NCI-H510A treated with DMSO at 0.1 percent for 48 hours (cell line): ENCODE measurements at places on chromosomes 16 and 17.
A peak's percentile ranks its signal among the peaks of the same experiment; 100 is the strongest.

DNA sequence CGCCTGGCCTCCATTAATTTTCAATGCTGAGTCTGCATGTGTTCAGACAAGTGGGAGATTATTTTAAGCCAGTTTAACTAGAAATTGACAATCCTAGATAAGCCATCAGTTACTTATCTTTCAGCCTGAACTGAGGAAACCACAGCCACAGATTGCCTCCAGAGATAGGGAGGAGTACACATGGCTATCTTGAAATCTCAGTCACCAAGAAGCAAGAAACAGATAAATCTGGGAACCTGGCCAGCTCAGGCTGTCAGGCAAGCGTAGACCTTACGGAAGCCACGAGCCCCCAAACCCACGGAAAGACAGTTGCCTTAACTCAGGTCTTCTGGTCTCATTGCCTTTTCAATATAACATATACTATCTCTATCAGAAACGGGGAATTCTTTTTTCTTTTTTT is 2.0 kb upstream of the GLG1 start:
- DNase-seq, result no peak

DNA sequence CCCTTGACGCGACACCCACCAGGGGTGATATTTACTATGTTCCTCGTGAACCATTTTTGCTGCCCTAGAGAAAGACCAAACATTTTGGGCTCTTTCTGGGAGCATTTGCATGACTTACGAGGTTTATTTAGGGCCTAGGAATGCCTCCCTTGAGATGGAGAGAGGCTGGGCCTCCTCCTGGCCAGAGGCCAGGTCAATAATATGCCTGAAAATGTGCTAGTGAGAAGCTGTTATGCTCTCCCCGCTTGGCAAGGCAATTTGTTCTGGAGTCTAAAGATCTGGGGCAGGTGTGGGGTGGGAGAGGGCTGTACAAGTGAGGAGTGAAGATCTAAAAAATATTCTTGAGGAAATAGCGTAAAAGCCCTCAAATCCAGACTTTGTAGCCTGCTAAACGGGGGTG is 587.3 kb upstream of the CDH5 start:
- DNase-seq, result no peak

DNA sequence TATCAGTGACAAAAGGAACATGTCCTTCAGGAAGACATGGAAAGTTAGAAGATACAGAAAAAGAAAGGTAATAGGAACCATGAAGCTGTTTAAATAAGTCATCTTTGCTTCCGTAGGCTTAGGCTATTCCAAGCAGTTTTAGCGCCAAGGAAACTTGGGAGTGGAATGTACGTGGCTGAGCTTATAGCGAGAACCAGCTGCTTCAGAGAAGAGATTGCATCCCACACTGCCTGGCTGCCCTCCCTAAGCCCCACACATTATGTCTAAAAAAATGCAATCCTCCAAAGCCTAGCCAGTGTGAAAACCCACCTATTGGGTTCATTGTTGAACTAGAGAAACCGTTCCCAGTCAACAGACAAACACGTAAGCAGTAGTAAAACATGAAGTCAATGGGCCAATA is 149.9 kb downstream of the SLC39A11 start:
- DNase-seq, result no peak

DNA sequence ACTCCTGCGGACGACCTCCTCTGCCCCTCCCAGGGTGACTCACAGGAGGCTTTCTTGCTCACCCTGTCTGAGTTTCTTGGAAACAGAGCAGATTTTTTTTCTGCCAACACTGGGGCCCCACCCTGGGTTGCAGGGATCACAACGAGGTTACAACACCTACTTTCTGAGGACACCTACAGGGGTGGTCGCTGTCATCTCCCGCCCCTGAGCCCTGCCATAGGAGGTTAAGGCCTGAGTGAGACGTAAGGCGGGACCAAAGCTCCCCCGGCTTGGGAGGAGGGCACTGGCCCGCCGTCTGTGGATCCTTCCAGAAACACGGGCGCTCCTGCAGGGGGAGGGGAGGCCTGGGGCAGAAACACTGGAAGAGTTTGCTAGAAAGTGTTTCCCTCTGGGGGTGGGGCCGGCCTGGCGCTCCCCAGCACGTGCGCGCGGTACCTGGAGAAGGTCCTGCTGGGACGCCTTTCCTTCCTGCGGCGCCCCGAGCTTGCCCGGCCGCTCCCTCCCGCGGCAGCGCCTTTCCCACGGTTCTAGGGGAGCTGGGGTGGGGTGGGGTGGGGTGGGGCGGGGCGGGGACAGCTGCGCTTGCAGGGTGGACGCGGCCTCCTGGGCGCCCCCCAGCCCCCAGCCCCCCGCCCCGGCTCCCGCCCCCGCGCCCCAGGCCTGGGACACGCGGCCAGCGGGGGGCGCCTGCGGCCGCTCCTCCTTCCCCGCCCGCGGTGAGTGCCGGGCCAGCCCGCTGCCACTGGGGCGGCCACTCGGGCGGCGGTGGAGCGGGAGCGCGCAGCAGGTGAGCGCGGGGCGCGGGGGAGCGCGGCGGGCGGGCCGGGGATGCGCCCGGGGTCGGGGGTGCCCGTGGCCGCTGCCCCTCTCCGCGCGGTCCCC is 20.7 kb upstream of the ADCY7 start:
- peak; percentile 15 for DNase-seq

DNA sequence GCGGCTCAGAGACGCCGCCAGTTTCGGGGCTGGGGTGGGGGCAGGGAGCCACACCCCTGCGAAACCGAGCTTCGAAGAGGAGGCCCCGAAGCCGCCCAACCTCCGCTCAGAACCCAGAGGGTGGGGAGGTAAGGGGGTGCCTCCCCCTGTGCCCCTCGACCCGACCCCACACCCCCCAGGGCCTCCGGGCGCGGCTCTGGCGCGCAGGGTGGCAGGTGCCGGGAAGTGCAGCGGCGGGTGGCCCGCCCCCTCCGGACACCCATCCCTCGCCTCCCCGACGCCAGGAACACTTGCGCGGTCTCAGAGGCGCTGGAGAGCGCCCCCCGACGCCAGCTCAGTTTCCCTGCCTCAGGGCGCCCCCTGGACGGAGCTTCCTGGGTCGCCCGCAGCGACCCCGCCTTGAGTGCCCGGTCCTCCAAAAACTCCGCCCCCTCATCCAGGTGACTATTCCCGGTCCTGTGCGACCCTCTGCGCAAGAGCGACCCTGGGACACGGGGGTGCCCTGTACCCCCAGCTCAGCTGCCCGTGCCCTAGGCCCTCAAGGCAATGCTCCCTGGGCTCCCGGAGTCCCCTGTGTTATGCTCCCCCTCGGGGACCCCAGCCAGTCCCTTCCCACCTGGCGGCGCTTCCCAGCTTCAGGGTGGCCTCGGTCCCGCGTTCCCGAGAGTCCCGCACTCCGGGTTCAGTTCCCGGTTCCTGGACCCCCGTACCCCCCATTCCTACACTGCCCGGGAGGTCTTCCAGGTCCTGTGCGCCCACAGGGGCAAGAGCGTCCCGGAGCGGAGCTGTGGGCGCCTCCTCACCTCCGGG is 562 bp downstream of the PPL start:
- DNase-seq, result peak; percentile 18

GRCh38 chr16:49461517-49461951 is 87.9 kb downstream of the C16orf78 start:
- no peak for DNase-seq

GRCh38 chr16:68126395-68126794 is 41.2 kb downstream of the NFATC3 start:
- no peak for DNase-seq

GRCh38 chr17:48470388-48471034 is 40.5 kb upstream of the SKAP1 start:
- no peak for DNase-seq

GRCh38 chr17:16442141-16442540 is 26.8 kb downstream of the TRPV2 start:
- DNase-seq, result no peak

GRCh38 chr16:20310421-20311395 is 16.6 kb downstream of the GP2 start:
- DNase-seq, result no peak

- no peak for DNase-seq
These were observed 3.3 kb upstream of the XYLT1 start for GRCh38 chr16:17474037-17474436.

- no peak for DNase-seq
These were observed 585.3 kb downstream of the KCNJ18 start for GRCh38 chr17:22277595-22277994.

DNA sequence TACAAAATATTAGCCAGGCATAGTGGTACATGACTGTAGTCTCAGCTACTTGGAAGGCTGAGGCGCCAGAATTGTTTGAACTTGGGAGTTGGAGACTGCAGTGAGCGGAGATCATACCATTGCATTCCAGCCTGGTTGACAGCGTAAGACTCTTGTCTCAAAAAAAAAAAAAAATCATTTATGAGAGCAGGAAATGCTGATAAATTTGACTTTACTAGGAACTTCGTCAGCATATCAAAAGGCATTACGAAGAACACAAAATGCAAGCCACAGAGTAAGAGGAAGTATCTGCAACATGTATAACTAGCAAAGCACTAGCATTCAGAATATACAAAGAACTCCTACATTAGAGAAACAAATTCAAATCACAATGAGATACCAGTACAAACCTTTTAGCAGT is 279.3 kb downstream of the ZFHX3 start:
- no peak for DNase-seq

- no peak for DNase-seq
These were observed 37.1 kb upstream of the BCAS3 start for GRCh38 chr17:60640503-60640902.

GRCh38 chr16:88566158-88566557 is 4.0 kb upstream of the ZC3H18 start:
- no peak for DNase-seq

GRCh38 chr16:47732523-47733111 is 271.5 kb downstream of the PHKB start:
- no peak for DNase-seq

DNA sequence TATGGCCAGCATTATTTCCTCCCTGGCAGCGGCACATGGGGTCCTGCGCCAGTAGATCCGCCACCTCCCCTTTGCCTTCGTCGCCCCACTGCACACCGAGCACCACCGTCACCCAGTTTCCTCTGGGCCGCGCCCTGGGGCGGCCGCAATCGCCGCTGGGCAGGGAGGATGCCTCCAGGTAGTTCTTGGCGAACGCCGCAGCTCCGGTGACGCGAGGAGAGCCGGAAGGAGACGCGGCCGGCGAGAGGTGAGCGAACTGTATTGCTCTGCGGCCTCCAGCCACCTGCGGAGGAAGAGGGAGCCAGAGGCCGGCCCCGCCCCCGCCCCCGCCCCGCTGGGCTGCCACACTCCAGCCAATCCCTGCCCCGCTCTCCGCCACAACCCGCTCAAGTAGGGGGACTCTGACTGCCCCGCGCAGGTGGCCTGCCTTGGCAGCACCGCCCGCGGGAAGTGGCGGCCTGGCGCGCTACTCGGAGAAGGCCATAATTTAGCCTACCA is 11.8 kb upstream of the SLFN13 start:
- DNase-seq, result peak; percentile 61

DNA sequence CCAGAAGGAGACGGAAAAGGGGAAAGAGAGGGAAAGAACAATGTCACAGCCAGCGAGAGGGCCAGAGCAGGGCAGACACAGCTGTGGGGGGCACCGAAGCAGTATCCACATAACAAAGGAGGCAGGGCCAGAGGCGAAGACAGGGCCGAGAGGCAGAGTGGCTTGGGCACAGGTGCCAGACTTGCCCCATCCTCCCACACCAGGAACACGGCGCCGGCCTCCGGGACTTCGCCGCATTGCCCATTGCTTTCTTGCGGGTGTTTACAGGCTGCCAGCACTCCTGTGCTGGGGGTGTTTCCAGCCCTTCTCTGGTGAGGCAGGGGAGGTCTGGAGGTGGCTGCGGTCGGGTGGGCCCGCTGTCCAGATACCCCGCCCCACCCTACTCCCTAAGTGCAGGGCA is 78.0 kb downstream of the ENGASE start:
- no peak for DNase-seq

- peak; percentile 16 for DNase-seq
These were observed 631 bp downstream of the RETREG3 start for GRCh38 chr17:42608305-42609181.

- DNase-seq, result no peak
These were observed 221.9 kb downstream of the ZFHX3 start for GRCh38 chr16:72825912-72826621.

DNA sequence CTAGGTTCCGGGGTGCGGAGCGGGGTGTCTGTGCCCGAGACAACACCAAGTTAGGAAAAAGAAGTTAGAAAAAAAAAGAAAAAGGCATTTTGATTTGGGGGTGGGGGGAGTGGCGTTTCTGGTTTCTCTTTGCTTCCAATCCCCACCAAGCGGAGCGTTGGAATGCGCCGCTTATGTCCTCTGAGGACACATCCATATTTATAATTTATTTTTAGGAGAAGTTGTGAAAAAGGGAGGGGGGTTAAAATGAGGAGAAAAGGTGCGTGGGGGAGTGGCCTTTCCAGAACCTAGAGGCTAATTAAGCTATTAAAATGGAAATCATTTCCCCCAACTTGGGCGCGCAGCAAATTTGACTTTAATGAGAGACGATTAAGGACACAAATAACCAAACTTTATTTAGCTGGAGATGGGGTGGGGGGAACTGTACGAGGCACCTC is 232.1 kb downstream of the MRTFB start:
- no peak for DNase-seq

GRCh38 chr17:60993497-60993896 is 315.8 kb downstream of the BCAS3 start:
- no peak for DNase-seq

DNA sequence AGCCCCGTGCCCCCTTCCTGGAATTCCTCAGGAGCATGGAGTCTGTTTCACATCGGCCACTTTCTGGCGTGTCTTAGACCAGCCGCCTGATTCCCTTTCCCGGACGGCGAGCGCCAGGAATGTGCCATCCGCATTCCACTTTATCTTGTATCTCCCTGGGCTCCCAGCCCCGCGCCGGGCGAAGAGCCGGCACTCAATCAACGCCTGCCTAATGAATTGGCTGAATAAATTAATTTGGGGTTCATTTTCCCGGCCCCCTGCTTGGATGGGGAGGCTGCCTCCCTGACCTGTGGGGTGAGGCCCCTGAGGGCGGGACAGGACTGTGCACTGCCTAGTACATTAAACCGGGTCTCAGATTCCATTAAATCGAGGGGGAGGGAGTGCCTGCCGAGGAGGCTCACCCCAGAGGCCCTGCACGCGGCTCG is 282.3 kb upstream of the TNRC6C start:
- DNase-seq, result no peak

- DNase-seq, result peak; percentile 72
These were observed 504 bp downstream of the SRSF1 start for GRCh38 chr17:58006560-58006923.

DNA sequence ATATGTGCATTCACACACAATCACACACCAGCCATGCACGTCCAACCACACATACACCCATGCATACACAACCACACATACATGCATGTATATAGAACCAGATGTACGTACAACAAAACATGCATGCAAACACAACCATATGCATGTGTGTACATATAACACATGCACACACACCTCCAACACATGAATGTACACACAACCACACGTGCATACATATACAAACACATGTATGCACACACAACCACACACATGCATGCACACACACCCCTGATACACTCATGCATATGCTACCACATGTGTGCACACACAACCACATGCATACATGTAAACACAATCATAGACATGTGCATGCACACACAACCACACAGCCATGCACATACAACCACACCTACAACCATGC is 52.0 kb upstream of the SDK2 start:
- no peak for DNase-seq

GRCh38 chr16:2082171-2082982 is 34.6 kb downstream of the TSC2 start:
- peak; percentile 94 for DNase-seq

GRCh38 chr17:68497885-68498319 is 14.3 kb upstream of the PRKAR1A start:
- DNase-seq, result no peak

- DNase-seq, result peak; percentile 73
These were observed 13.4 kb downstream of the TBX2 start for GRCh38 chr17:61412860-61413660.
